ENCODE measurements at places on chromosomes 11 and 22.

DNA sequence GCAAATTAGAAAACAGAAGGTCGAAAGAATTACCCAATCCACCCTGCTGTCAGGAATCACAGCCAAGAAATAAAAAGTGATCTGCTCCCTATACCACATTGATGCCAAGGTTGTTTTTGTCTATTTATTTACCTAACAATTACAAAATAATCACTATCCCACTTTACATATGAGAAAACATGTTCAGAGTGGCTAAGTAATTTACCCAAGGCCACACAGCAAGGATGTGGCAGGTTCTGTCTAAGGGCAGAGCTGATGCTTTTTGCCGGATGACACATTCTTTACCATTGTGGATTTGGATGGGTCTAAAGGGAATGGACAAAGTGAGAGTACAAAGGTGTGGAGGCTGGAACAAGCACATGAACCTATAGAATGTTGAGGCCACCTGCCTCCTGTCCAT is 460.7 kb downstream of the INSC start:
- no peak for DNase-seq

- no peak for DNase-seq
These were observed 24.6 kb upstream of the TMA7B start for GRCh38 chr22:39935612-39936011.

DNA sequence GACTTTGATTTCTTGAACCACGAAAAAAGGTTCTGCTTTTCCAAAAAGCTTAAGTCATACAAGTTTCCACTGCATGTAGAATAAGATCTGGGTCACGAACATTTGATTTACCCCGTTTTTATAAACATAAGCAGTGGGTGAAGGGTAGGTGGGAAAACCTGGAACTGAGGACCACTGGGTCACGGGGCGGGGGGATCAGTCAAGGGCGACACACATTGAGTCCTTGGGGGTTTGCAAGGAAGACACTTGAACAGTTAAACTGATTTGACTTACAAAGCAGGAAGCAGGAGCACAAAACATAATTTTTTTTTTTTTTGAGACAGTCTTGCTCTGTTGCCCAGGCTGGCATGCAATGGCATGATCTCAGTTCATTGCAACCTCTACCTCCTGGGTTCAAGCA is 10.9 kb downstream of the FADS3 start:
- DNase-seq, result no peak

DNA sequence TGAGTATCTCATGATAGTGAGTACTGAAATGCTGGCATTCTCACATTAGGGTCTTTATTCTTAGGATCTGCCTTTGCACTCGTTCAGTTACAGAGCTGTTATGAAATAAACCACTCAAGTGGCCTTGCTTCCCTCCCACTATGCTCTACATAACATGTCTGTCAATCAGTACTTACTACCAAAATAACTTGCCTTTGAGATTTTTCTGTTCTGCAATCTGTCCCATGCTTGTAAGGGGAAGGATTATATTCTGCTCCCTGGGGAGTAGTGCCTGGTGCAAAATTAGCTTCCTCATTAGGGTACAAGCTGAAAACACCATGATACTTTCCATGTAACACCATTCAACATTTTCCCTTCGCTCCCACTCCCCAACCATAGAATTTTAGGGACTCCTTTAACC is 1.9 kb upstream of the GRAP2 start:
- peak; percentile 69 for DNase-seq

DNA sequence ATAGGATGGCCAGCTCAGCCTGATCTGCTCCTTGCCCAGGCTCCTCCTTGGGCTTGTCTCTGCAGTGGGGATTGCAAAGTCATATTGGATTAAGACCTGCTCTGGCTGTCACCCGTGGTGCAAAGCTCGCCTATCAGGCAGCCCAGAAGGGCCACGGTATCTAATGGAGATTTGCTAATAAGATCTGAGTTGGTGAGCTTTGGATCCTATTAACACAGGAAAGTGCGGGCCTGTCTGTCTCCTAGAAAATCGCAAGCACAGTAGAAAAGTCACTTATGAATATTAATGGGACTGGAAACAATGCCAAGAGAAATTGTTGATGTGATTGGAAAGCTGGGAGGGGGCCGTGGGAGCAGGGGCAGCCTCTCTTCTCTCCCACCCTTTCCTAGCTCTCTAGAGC is 72.8 kb downstream of the CHST1 start:
- DNase-seq, result no peak

- DNase-seq, result no peak
These were observed 3.7 kb downstream of the OMP start for GRCh38 chr11:77106321-77106720.

GRCh38 chr11:70005107-70005818 is 72.9 kb upstream of the ANO1 start:
- DNase-seq, result no peak

DNA sequence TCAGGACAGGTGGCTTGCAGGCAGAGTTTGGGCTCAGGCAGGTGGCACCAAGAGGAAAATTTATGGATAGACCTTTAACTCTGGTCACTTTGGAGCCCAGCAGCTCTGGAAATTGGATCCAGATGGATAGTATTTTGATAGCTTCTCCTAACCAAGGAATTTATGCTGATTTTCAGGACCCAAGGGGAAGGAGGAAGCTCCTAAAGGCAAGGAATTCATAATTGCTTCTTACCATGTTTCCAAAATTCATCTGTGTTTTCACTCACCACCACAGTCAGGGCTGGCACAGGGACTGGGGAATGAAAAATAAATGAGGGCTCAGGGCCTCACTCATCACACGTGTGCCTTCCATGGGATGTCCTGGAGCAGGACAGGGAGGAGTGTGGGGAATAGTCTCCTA is 317.8 kb downstream of the ST3GAL4 start:
- no peak for DNase-seq

GRCh38 chr11:95487391-95487790 is 256.4 kb upstream of the SESN3 start:
- DNase-seq, result no peak

- DNase-seq, result no peak
These were observed 40.5 kb upstream of the OR9Q1 start for GRCh38 chr11:57983191-57983590.

DNA sequence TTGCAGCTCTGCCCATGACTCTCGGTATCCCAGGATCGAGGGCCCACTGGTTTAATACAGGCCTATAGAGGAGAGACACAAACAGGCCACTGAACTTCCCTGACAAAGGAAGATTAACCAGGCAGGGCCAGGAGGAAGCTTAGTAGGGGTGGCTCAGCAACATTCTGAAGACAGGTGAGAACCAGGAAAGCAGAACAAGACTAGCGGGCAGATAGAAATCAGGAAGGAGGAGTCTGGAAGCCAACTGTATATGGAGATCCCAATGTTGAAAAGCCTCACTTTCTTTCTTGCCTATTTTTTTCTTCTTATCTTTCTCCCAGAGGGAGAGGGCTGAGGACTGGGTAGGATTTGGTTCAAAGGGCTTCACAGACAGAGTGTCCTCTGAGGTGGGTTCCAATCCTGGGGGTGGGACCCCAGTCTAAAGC is 5.4 kb downstream of the PI4KA start:
- DNase-seq, result no peak

- DNase-seq, result no peak
These were observed 18.1 kb downstream of the SLC37A2 start for GRCh38 chr11:125081098-125081798.

DNA sequence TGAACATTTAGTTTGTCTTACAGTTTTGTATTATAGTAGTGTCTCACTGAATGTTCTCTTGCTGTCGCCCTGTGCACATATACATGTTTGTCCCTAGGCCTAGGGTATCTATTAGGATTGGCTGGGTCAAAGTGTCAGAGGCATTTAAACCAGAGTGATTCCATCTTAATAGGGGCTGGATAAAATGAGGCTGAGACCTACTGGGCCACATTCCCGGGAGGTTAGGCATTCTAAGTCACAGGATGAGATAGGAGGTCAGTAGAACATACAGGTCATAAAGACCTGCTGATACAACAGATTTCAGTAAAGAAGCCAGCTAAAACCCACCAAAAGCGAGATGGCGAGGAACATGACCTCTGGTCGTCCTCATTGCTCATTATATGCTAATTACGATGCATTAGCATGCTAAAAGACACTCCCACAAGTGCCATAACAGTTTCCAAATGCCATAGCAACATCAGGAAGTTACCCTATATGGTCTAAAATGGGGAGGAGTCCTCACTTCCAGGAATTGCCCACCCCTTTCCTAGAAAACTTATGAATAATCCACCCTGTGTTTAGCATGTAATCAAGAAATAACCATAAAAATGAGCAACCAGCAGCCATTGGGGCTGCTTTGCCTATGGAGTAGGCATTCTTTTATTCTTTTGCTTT is 82.6 kb downstream of the LDLRAD3 start:
- DNase-seq, result no peak

- DNase-seq, result peak; percentile 43
These were observed 689 bp downstream of the TAF10 start for GRCh38 chr11:6611092-6611962.

GRCh38 chr11:75351791-75352587 is 528 bp upstream of the ARRB1 start:
- peak; percentile 92 for DNase-seq

- DNase-seq, result no peak
These were observed 41.7 kb downstream of the CASP12 start for GRCh38 chr11:104856607-104857006.

DNA sequence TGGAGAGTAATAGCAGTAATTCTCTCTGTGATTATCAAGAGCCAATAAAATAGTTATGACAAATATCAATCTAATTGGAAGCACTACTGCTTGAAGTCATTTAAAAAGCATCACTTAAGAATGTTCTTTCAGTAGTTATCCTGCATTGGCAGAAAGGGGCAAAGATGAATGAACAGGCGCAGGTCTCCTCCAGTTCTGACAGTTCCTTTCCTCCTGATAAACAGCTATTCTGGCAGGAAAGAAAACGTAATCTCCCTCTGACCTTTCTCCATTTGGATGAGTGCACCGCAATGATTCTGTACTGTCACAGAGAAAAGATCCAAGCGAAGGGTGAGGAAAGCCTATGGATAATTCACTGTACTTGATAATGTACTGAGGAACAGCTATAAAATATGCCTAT is 521.5 kb downstream of the LRRC4C start:
- no peak for DNase-seq

- no peak for DNase-seq
These were observed 77.4 kb downstream of the SWAP70 start for GRCh38 chr11:9741260-9741659.

GRCh38 chr11:67699521-67699920 is 25.1 kb upstream of the ALDH3B2 start:
- DNase-seq, result no peak

- no peak for DNase-seq
These were observed 35.4 kb upstream of the CCDC34 start for GRCh38 chr11:27398400-27398770.

DNA sequence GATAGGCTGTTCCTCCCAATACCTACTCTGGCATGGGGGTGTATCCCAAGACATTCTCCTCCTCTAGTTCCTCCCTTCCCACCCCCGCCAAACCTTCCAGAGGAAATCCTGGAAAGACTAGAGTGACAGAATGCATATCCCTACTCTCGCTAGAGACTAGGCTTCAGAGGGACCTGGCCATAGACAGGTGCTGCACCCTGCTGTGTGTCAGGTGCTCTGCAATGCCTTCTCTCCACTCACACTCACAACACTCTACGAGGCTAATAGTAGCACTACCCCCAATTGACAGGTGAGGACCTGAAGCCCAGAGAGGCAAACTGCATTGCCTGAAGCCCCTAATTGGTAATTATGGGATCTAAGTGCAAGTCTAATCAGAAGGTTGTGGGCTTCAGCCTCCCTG is 46.2 kb upstream of the LMO1 start:
- DNase-seq, result no peak

DNA sequence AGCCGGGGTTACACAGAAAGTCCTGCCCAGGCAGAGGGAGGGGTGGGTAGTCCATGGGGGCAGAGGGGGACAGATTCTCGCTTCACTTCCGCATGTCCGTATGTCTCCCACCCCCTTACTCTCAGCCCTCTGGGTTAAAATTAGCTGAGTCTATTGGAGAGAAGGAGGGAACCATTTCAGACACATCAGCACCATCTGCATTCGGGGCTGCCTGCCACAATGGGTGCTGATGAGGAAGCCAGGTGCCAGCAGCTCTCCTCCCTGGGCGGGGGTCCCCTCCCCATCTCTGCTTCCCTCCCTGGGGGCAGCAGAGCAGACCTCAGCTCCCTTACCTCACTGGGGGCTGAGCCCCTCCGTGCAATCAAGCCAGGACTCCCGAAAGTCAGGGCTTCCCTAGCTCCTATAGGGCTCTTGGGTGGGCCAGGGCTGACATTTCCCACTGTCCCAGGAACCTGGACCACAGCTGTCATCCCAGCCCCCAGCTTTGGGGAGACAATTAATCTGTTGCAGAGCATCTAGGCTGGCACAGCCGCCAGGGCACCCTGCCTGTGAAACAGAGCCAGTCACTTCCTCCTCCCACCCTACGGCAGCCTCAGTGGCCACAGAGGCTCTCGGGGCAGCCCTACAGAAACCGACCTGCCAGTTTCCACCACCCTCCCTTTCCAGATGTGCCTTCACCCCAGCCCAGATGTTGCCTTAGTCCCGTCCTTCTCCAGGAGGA is 67.3 kb downstream of the PDE2A start:
- DNase-seq, result peak; percentile 10

DNA sequence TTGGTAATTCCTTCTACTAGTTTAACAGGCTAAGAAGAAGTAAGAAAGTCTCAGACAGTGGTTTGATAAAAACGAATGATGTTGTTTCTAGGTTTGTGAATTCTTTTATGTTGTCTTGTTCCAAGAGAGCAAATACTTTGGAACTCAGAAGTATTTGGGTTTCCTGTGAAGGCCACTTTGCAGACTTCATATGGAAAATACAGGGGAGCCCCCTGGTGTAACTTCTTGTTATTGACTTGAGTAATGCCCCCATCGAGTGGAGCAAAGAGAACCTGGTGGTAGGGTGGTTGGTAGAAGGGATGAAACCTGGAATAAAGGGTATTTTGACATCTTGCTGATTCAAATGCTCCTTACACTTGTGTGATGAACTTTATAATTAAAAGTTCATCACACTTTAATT is 40.0 kb upstream of the PTH start:
- no peak for DNase-seq

DNA sequence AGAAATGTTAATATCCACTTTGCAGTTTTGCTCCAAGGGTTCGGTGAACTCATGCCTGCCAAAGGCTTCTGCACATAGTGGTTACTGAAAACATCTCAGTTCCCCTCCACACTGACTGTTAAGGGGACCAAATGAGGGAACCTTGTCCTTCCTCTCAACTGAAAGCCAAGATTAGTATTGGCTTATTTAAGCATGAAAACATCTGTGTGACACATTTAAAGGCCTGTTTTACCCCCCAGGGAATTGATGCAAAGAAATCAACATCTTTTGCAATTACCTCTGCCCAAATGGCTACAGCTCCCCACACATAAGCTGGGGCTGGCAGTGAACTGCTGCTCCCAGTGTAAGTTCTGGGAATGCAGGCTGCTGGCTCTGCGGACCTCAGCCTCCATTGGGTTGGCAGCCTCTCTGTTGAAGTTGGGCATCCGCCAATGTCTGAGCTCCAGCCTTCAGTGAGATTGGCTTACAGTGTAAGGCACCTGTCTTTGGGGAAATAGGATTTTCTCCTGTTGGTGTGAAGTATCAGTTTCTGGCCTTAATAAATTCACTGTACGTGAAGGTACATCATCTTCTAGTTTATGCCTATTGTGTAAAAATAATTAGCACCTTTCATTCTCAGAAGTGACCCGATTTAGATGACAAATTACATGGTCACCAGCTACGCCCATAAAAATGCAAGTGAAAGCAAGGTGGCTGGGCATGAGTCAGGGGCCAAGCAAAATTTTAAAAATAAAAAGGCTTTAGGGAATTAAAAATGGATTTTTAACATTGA is 213.4 kb upstream of the SYN3 start:
- no peak for DNase-seq
